Upper lobe of left lung (tissue), 6 donors: ENCODE measurements at places on chromosomes 5 and 9. TPM values are rescaled to one million over a fixed set of nuclear protein-coding genes. Genes with fewer than 3 reads are reported as not detected.
A peak's percentile ranks its signal among the peaks of the same experiment; 100 is the strongest.

ZNF474 gene
- total RNA-seq: 2.7 TPM

HRH2 gene
- total RNA-seq: 8.8 TPM

DMRT3 gene
- not detected for total RNA-seq

TXNDC8 gene
- total RNA-seq: not detected

GPX3 gene
- 1,001 TPM for total RNA-seq

ZBTB26 gene
- total RNA-seq: 8.0 TPM

SPATA31E1 gene
- not detected for total RNA-seq

PLEKHG4B gene
- total RNA-seq: 4.0 TPM

NUDT12 gene
- total RNA-seq: 7.0 TPM

LHX3 gene
- not detected for total RNA-seq

DNA sequence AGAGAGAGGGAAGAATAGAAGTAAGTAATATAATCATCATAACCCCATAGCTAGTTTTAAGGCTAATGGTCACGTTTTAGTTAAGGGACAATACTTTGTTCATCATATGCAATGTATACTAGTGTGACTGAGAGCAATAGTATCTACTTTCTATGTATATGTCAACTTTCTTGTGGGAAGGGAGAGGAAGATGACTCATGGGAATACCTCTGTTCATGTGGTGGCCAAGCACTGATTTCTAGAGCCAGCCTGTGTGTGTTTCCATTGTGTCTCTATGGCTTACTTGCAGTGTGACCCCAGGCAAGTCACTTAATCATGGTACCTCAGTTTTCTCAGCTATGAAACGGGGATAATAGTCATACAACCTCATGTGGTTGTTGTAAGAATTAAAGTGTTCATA is 639.6 kb downstream of the CETN3 start:
- no peak overlapping the region for H3K27ac ChIP-seq
- H3K36me3 ChIP-seq: no peaks in the 10 kb centered on the region
- no peaks in the 10 kb centered on the region for H3K27me3 ChIP-seq

GRCh38 chr5:7010591-7010990 is 297.4 kb downstream of the TENT4A start:
- DNase-seq: no peak
- no peaks in the 10 kb centered on the region for H3K27me3 ChIP-seq
- H3K4me1 ChIP-seq: no peaks in the 10 kb centered on the region

- no peak overlapping the region for H3K4me3 ChIP-seq
- no peaks in the 10 kb centered on the region for H3K27me3 ChIP-seq
- no peaks in the 10 kb centered on the region for H3K36me3 ChIP-seq
- no peak overlapping the region for H3K27ac ChIP-seq
- no peak for DNase-seq
Observed at GRCh38 chr9:121912812-121913627, 180.1 kb downstream of the TTLL11 start.

- H3K4me3 ChIP-seq: no peak overlapping the region
- DNase-seq: no peak
- no peaks in the 10 kb centered on the region for H3K4me1 ChIP-seq
Observed at GRCh38 chr5:175837171-175837699, 34.1 kb upstream of the CPLX2 start.

DNA sequence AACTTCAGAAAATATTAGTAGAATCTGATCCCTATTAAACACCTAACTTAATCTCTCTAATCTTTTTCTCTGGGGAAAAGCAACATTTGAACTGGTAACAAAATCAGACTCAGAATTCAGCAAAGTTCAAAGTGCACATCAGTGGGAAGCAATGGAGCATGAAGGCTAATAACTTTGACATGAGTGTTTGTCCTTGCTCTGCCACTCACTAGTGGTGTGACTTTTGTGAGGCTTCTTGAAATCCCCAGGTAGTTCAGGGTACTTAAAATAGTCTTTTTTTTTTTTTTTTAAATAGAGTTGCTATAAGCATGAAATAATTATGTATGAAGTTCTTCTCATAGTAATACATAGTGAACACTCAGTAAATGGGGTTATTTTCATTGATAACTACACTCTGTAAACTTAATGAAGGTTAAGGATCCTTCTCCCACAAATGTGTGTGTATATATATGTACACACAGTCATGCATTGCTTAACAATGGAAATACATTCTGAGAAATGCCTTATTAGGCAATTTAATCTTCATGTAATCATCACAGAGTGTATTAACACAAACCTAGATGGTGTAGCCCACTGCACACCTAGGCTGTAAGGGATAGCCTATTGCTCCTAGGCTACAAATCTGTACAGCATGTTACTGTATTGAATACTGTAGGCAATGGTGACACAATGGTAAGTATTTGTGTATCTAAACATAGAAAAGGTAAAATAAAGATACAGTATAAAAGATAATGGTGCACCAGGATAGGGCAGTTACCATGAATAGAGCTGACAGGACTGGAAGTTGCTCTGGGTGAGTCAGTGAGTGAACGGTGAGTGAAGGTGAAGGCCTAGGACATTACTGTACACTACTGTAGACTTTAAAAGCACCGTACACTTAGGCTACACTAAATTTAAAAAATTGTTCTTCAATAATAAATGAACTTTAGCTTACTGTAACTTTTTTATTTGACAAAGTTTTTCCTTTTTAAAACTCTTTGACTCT is 73.3 kb upstream of the HMHB1 start:
- H3K27me3 ChIP-seq: no peaks in the 10 kb centered on the region
- no peak overlapping the region for H3K4me3 ChIP-seq
- H3K36me3 ChIP-seq: no peaks in the 10 kb centered on the region
- no peak overlapping the region for H3K27ac ChIP-seq
- DNase-seq: no peak

DNA sequence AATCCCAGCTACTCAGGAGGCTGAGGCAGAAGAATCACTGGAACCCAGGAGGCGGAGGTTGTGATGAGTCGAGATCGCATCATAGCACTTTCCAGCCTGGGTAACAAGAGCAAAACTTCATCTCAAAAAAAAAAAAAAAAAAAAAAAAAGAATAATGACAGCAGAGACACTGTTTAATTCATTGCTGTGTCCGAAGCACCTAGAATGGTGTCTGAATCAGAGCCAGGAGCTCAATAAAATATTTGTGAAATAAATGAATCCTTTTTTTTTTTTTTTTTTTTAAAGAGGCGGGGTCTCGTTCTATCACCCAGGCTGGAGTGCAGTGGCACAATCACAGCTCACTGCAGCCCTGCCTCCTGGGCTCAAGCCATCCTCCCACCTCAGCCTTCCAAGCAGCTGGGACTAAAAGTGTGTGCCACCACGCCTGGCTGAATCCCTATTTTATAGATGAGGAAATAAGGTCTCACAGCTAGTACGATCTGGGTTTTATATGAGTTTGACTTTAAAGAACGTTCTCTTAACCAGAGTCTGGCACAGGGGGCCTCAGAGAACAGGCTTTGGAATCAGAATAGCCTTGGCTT is 47.8 kb downstream of the THOC3 start:
- no peak overlapping the region for H3K27ac ChIP-seq
- no peak overlapping the region for H3K4me3 ChIP-seq
- H3K4me1 ChIP-seq: no peaks in the 10 kb centered on the region
- H3K36me3 ChIP-seq: no peaks in the 10 kb centered on the region
- DNase-seq: no peak

- H3K4me1 ChIP-seq: peaks cover 12% of the 10 kb centered on the region
- no peaks in the 10 kb centered on the region for H3K36me3 ChIP-seq
- no peak overlapping the region for H3K27ac ChIP-seq
- H3K4me3 ChIP-seq: no peak overlapping the region
- H3K27me3 ChIP-seq: no peaks in the 10 kb centered on the region
- DNase-seq: peak; percentile 63
Observed at GRCh38 chr5:50727149-50727496, 60.7 kb downstream of the PARP8 start.

DNA sequence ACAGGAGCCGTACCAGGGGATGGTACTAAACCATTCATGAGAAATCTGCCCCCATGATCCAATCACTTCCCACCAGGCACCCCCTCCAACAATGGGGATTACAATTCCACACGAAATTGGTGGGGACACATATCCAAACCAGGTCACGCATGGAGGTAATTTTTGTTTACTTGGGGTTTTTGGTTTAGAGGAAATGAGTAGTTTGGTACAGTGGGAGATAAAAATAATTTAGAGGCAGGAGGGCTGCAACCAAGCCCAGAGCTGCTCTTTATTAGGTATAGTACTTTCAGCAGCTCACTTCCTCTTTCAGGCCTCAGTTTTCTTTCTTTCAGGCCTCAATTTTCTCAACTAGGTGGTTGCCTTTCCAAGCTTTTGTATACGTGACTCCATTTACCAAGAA is 23.2 kb downstream of the PRUNE2 start:
- no peaks in the 10 kb centered on the region for H3K36me3 ChIP-seq
- H3K4me3 ChIP-seq: no peak overlapping the region
- no peaks in the 10 kb centered on the region for H3K4me1 ChIP-seq
- DNase-seq: no peak
- H3K27me3 ChIP-seq: no peaks in the 10 kb centered on the region

DNA sequence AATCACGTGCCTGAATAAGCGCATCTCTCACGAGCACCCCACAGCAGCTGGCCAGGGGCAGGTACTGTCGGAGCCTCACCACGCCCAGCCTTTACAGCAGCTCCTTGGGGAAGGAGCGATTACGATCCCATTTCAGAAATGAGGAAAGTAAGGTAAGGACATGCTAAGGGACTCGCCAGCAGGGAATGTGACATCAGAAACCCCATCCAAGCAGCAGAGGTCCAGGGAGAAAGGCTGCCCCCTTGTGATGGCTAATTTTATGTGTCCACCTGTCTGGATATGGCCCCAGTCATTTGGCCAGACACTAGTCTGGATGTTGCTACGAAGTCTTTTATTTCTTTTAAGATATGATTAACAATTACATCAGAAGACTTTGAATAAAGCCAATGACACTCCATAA is 77.3 kb downstream of the UBE2QL1 start:
- H3K27ac ChIP-seq: no peak overlapping the region
- no peak for DNase-seq
- no peak overlapping the region for H3K4me3 ChIP-seq
- no peaks in the 10 kb centered on the region for H3K4me1 ChIP-seq
- H3K36me3 ChIP-seq: no peaks in the 10 kb centered on the region
- H3K27me3 ChIP-seq: no peaks in the 10 kb centered on the region

DNA sequence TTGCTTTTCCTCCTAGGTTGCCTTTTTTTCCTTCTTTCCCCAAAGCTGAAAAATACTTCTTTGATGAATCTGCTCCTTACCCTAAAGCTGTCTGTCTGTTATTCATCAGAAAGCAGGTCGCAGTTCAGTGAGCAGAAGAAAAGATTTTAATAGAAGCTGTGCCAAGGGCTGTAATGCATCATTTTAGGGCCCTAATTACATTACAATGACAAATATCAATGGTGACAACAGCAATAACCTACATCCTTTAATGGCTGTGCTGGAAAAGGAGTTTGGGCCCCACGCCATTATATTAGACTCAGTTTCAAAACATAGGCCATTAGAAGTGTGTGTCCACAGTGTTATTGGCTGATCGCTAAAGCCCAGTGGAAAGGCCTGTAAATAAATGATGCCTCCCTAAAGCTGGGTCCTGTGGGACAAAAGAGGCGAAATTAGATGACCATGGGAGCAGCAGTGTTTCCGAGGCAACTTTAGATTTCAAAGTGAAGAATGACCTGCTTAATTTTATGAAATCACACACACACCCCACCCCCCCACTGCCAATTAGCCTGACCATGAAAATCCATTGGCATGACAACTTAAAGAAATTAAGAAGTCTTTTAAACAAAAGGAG is 38.4 kb downstream of the TLE4 start:
- no peak overlapping the region for H3K27ac ChIP-seq
- no peaks in the 10 kb centered on the region for H3K27me3 ChIP-seq
- no peak overlapping the region for H3K4me3 ChIP-seq
- peaks cover 14% of the 10 kb centered on the region for H3K4me1 ChIP-seq
- DNase-seq: no peak

DNA sequence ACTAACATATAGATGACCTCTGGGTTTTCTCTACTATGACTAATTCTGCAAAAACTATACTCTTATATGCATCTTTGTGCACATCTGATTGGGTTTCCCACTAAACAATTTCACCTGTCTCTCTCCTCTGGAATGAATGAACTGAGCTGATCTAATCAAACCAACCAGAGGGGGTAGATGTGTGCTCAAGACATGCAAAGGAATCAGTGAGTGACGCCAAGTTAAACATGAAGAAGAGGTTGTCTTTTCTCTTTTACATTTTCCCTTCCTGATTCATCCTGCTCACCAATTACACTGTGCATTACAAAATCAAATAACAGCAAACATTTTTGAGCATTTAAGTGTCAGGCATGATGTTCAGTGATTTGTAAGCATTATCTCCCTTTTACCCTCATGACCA is 29.6 kb upstream of the GRXCR2 start:
- no peak for DNase-seq
- H3K4me3 ChIP-seq: no peak overlapping the region
- H3K27ac ChIP-seq: no peak overlapping the region

GRCh38 chr5:33277061-33277650 is 163.6 kb upstream of the TARS1 start:
- H3K27me3 ChIP-seq: no peaks in the 10 kb centered on the region
- no peak overlapping the region for H3K27ac ChIP-seq
- no peaks in the 10 kb centered on the region for H3K36me3 ChIP-seq
- H3K4me3 ChIP-seq: no peak overlapping the region
- no peaks in the 10 kb centered on the region for H3K4me1 ChIP-seq

DNA sequence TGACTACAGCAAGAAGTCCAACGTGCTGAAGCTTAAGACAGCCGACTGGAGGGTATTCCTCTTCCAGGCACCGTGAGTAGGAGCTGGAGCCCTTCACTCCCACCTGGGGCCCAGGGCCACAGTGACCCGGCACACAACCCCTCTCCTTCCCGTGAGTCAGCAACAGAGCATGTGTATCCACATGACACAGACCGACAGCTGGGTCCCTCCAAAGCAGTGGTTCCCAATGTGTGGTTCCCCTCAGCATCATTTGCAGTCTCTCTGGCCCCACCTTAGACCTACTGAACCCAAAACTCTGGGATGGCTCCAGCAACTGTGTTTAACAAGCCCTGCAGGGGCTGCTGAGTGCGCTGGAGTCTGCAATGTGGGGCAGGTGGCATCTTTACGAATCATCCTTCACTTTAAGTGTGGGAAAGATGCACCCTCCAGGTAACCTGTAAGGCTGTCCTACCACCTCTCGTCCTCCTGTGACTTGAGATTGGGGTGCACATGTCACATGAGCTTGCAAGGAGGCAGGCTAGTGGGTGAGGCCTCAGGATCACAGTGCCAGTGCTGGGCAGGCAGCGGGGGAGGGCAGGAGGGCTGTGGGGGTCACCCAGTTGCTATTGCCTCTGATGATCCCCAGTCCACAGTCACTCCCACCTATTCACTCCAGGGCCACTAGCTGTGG is 42.2 kb downstream of the PSD2 start:
- H3K4me3 ChIP-seq: no peak overlapping the region
- no peaks in the 10 kb centered on the region for H3K4me1 ChIP-seq
- H3K27me3 ChIP-seq: no peaks in the 10 kb centered on the region

GRCh38 chr9:69028754-69029153 is 6.8 kb upstream of the FXN start:
- H3K27ac ChIP-seq: no peak overlapping the region
- H3K36me3 ChIP-seq: no peaks in the 10 kb centered on the region

DNA sequence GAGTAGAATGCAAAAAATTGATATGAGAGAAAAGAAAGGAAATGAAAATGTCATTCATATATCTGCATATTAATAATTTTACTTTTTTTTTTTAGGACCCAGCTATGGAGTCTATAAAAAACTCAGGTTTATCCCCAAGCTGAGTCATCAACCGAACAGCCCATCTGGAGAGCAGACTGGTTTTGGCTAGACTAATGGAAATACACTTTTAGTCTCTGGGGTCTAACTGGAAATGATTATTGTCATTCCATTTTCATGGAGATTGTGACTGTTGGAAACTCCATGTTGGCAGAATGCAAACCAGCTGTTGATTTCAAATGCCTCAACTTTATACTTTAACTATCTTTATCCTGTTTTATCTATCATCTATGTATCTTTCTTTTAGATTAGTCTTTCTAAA is 28.7 kb downstream of the ANXA1 start:
- H3K27ac ChIP-seq: no peak overlapping the region
- DNase-seq: no peak
- H3K4me3 ChIP-seq: no peak overlapping the region
- no peaks in the 10 kb centered on the region for H3K4me1 ChIP-seq
- no peaks in the 10 kb centered on the region for H3K36me3 ChIP-seq
